MCF 10A (cell line): ENCODE measurements at places on chromosomes 5 and 9.

DNA sequence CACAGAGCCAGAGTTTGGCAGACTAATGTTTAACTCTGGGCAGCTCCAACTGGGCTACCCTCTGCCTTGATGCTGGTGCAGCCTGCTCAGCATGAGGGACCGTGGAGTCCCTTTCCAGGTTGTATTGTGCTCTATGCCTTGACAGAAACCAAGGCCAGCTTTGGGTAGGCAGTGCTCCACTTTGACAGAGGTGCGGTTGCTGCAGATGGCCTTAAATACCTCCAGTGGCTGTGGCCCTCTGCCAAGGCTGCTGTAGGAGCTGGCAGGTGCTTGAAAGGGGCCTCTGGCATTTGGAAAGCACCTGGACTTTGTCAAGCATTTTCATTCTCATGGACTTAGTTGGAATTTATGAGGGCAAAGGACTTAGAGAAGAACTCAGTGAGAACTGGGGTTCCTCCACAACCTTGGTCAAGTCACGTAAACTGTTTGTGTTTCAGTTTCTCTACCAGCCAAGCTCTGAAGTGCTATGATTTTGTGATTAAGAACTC lies 249.7 kb upstream of the ZNF462 start:
- no peak for DNase-seq

- no peak for DNase-seq
Observed at GRCh38 chr5:118506217-118506852, 482.0 kb downstream of the DTWD2 start.

DNA sequence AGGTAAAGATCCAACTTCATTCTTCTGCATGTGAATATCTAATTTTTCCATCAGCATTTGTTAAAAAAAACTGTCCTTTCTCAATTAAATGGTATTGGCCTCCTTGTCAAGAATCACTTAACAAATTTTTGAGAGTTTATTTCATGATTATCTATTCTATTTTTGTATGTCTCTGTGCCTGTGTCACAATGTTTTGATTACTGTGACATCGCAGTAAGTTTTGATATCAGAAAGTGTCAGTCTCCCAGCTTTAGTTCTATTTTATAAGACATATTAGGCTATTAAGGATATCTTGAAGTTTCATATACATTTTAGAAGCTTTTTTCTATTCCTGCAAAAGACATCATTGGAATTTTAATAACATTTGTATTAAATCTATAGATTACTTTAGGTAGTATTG lies 33.6 kb downstream of the GABRA6 start:
- DNase-seq: no peak

GRCh38 chr5:160466889-160467554 lies 45.4 kb downstream of the PTTG1 start:
- no peak for DNase-seq

GRCh38 chr9:135156525-135157510 lies 69.3 kb downstream of the OLFM1 start:
- peak; percentile 52 for DNase-seq
